ENCODE measurements at places on chromosomes 5 and 9.
A peak's percentile ranks its signal among the peaks of the same experiment; 100 is the strongest.

DNA sequence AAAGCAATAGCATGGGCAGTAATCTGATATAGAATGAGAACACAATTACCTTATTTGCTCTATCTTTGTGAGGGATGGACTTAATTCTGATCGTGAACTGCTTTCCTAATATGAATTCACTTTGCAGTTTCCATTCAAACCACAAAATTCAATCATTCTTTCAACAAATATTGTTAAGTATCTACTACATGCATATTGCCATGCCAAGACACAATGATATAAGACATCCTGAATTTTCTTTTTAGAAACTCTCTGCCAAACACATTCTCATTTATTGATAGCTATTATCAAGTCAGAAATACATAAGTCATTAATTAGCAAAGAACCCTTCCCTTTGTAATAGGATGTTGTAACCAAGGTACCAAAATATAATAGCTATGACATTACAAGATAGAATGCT is 121.6 kb upstream of the TARS1 start:
- no peak for DNase-seq

GRCh38 chr5:139733698-139734538 is 61.7 kb upstream of the PSD2 start:
- DNase-seq, result no peak

- no peak for DNase-seq
These were observed 804.8 kb upstream of the ZNF608 start for GRCh38 chr5:125551246-125551645.

GRCh38 chr5:96692441-96692840 is 30.3 kb downstream of the CAST start:
- DNase-seq, result no peak

GRCh38 chr9:130938184-130938651 is 829 bp downstream of the FIBCD1 start:
- no peak for DNase-seq

GRCh38 chr9:15306068-15306756 is 804 bp downstream of the TTC39B start:
- peak; percentile 59 for DNase-seq

GRCh38 chr5:145939540-145940065 is 3.2 kb downstream of the SH3RF2 start:
- DNase-seq, result no peak

GRCh38 chr5:73940026-73940425 is 314.0 kb downstream of the ARHGEF28 start:
- DNase-seq, result no peak

- DNase-seq, result no peak
These were observed 50.8 kb downstream of the ADAMTS12 start for GRCh38 chr5:33840927-33841547.

DNA sequence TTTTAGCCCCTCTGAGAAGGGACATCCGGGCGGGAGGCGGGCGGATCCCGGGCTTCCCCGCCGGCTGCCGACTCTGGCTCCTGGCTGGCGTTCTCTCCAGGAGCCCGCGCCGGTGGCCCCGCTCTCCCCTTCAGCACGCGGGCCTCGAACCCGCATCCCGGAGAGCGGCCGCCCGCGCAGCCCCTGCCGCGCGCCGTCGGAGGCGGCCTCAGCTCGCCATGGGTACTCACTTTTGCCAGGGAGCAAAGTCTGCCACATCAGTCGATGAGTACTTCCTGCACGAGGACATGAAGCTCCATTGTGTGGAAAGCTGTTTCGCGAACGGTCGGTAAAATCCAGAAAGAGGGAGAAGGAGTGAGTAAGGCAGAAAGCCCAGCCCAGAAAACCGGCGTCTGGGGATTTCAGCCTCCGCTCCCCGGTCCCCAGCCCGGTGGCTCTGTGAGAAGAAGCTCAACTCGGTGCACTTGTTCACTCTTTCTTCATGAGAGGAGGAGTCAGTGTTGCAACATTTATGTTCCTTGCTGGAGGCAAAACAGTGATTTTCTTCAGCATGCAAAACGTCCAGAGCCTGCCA is at the start of gene PRLR:
TSS of gene PRLR (minus strand) at position 450 of the 574 bp plus-strand sequence. CDS start 140,867 bp downstream, outside the sequence.
- no peak for DNase-seq

DNA sequence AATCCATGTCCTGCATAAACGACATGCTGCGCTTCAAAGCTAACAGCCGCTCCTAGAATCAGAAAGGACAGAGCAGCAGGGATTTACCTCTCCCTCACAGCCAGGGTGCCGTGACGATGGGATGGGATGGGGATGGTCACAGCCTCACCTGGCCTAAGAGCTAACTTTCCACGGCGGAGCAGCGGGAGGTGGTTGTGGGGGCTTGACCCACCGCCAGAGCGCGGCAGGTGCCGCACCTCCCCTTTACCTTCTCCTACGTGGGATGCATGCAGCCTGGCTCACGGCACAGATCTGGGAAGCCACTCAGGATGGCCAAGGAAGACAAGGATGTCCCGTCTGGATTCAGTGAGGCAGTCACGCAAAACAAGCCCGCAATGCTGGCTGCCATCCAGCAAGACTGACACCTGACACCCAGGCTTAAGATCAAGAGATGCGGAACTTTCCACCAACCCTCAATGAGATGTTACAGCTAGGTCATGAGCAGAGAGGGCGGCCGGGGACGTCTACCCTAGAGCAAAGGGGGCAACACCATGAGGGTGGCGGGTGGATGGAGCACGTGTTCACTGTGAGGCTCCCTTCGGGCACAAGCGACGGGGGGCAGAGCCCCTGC is 5.8 kb downstream of the BRD9 start:
- no peak for DNase-seq

- DNase-seq, result no peak
These were observed 1.6 kb upstream of the ST6GALNAC4 start for GRCh38 chr9:127918183-127919107.

- no peak for DNase-seq
These were observed 115.5 kb downstream of the C9orf50 start for GRCh38 chr9:129505270-129505902.

GRCh38 chr9:134982311-134982710 is 64.6 kb upstream of the FCN1 start:
- DNase-seq, result no peak

DNA sequence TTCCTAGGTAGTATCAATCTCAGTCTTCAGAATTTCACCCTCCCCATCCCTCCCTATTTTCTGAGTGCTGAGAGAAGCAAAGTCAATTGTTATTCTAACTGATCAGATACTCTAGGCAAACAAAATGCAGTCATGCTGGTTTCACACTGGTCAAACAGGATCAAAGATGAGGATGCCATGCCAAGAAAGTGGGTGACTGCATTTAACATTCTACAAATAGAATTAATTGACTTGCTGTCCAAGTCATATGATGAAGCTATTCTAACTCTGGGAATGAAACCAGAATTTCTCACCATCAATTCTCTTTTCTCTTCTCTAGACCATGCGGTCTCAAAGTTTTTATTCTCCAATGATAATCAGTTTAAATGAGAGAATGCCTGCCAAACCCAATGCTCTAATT is 112.5 kb downstream of the CTNND2 start:
- DNase-seq, result no peak

DNA sequence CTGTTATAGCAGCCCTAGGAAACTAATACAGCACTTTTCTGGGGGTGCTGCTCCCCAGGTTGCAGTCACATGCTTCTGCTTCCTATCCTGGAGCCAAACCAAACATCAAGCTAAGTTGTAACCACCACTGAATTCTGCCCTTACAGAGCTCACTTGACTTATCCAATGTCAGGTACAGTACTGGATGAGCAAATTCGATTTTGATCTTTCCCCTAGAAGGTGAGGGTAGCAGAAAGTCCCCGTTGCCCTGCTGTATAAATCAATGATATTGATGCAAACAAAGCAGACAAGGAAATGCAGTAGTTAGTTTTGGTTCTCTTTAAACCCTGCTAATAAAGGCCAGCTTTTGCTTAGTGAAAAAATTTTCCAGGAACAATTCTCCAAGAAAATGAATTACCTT is 36.4 kb downstream of the ZCCHC9 start:
- DNase-seq, result no peak

DNA sequence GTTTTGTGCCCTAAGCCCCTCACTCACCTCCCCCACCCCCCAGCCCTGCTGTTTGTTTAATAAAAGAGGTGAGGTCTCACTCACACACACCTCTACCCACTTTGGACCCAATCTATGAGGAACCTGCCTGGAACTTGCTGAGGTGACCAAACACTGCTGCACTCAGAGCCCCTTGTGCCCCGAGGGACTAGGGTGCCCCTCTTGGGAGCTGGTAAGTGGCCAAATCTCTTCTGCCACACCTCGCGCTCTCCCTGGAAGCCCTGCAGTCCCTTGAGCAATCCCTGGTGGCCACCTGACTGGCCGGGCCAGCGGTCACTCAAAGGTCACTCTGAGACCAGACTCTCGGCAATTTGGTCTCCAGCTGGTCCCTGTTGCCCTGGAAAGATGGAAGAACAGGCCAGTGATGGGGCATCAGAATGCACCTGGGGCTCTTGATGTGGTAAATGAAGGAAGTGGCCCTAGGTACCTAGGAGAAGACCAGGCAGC is 157.2 kb downstream of the MED10 start:
- DNase-seq, result no peak

- no peak for DNase-seq
These were observed 73.2 kb downstream of the AOPEP start for GRCh38 chr9:94799578-94800264.

GRCh38 chr9:87518702-87519335 is 21.2 kb downstream of the DAPK1 start:
- DNase-seq, result no peak

DNA sequence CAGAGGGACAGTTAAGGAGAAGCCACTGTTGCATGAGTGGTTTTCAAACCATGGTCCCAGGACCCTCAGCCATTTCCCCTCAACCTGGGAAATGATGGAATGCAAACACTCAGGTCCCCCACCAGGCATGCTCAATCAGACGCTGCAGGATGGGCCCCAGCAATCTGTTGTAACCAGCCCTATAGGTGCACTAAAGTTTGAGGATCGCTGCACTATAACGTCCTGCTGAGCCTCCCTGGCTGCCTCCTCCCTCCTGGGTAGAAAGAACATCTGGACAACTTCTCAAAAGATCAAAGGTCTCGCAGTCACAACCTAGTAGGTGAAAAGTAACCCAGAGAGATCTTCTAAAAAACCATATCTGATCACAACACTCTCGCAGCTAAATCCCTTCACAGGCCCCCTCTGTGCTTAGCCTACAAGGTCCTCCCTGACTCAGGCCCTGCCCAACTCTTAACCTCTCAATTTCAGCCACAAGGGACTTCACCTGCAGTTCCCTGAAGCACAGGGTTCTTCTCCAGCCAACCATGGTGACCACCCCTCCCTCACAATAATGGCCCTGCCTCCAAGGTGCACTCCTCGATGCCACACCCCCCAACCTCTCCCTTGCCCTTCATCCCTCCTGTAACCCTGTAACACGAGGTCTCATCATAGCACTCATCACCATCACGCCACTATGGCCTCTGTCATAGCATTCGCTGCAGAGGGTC is 3.5 kb downstream of the SHB start:
- DNase-seq, result no peak

GRCh38 chr5:179836225-179837019 is 15.7 kb downstream of the SQSTM1 start:
- DNase-seq, result peak; percentile 55

- no peak for DNase-seq
These were observed 104.6 kb upstream of the RETREG1 start for GRCh38 chr5:16721151-16722096.

GRCh38 chr5:34535944-34536623 is 120.0 kb upstream of the RAI14 start:
- no peak for DNase-seq

- no peak for DNase-seq
These were observed 214.7 kb downstream of the DENND1A start for GRCh38 chr9:123715258-123715657.

DNA sequence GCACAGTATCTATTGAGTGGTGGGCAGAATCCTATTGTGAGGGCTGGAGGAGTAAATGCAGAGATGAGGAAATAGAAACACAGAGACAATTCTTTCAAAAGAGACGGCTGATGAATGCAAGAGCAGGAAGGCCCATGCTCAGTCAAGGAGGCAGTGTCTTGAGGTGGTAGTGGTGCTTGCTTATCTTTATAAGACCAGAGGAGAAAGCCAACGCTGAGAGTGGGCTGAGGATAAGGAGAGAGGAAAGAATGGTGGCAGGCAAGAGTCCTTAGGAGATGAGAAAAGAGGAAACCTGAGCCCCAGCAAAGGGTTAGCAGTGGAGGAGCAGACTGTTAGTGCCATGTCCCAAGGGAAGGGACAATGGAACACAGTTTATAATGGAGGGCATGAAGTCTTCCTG is 86.0 kb downstream of the SNCAIP start:
- no peak for DNase-seq

GRCh38 chr5:139841549-139841948 is 45.9 kb downstream of the PSD2 start:
- DNase-seq, result no peak

GRCh38 chr9:131103535-131103934 is 7.2 kb downstream of the AIF1L start:
- no peak for DNase-seq

DNA sequence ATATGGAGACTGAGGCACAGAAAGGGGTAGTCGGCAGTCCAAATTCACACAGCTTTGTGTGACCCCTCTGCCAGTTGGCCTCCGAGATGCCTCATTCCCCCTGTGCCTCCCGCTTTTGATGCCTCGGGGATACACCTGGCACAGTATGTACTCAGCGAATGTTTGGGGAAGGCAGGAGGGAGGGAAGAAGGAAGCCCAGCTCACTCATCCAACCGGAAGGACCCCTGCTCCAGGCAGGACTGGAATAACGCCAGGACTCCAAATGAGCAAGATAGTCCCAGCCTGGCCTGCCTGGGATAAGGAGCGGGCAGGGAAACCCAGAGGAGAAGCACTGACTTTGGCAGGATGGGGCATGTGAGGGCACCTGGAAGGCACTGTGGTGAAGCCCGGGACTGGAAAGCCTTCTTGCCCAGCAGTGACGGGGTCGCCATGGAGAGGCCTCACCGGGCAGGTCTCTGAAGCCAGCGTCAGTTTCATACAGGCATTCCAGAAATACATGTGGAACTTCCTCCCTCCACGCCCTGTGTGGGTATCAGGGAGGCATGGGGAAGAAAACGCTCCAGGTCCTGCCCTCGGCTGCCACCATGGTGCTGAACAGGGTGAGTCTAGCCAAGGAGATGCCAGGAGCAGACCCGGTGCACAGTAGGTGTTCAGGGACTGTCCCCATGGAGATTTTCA is 20.3 kb downstream of the LMX1B start:
- no peak for DNase-seq

GRCh38 chr9:26057050-26057449 is 378.8 kb upstream of the TUSC1 start:
- no peak for DNase-seq

GRCh38 chr5:119290161-119290569 is 65.7 kb upstream of the TNFAIP8 start:
- DNase-seq, result no peak

- DNase-seq, result peak; percentile 16
These were observed 6.6 kb upstream of the XPA start for GRCh38 chr9:97703437-97704344.
